Fibroblast of skin of scalp (primary cell): ENCODE measurements at places on chromosomes 5 and 9.

DNA sequence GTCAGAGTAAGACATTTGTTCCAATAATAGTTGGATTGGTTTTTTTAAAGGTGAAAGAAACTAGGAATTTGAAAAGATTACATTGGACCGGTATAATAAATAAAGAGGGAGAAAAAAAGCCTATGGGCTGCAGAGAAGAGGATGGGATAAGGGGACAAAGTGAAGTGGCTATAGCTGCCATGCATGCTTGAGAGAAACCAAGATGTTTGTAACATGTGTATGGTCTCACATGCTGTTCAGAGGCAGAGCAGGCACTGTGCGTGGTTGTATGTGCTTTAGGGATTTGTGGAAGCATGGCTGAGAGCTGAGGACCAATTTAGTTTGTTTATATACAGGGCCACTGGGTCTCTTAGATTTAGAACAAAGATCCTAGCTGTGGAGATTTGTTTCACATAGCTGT is 32.7 kb downstream of the LNPEP start:
- no peak for DNase-seq

DNA sequence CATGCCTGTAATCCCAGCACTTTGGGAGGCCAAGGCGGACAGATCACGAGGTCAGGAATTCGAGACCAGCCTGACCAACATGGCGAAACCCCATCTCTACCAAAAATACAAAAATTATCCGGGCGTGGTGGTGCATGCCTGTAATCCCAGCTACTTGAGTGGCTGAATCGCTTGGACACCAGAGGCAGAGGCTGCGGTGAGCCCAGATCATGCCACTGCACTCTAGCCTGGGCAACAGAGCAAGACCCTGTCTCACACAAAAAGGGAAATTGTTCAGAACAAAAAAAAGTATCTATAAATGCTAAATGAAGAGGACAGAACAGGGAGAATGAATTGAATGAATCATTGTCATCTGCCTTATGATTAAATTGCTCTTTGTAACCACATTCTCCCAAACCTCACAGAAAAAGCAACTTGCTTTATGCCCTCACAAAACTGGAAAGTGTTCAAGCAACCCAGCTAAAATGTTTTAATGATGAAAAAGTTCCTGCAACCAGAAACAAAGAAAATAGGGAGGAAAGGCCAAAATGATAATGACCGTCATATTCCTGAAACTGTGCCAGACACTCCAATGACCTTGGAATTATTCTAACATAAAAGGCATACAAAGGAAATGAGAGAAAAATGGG is 83.7 kb downstream of the SERINC5 start:
- DNase-seq, result no peak

- DNase-seq, result no peak
These were observed 65.9 kb downstream of the GABBR2 start for GRCh38 chr9:98642661-98643312.

GRCh38 chr9:86041311-86041741 is 58.0 kb downstream of the GOLM1 start:
- DNase-seq, result no peak

DNA sequence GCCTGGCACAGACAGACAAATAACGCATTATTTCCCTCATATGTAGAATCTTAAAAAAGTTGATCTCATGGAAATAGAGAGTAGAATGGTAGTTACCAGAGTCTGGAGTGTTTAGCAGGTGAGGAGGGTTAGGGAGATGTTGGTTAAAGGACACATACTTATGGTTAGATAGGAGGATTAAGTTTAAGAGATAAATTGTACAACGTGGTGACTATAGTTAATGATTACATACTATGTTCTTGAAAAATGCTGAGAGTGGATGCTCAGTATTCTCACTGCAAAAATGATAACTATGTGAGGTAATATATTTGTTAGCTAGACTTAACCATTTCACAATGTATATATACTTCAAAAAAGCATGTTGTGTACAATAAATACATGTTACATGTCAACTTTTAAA is 38.0 kb downstream of the CERT1 start:
- no peak for DNase-seq

DNA sequence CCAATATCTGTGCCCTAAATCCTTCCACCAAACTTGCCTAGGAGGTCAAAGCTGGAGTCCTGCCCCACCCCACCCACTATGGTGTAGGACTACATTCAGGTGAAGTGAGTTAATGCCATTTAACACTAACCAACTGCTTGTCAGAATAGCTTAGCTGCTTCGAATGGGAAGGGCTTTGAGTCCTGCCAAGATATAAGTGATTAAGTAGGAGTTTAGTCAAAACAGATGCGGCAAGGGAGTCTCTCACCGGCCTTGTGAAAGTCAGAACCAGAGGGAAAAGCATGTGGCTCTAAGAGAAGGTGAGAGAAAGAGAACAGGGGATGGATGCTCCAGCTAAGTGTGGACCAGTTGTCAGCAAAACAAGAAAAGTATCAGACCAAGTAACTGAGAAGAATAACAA is 132.6 kb downstream of the SPOCK1 start:
- no peak for DNase-seq

- DNase-seq, result no peak
These were observed 125.8 kb upstream of the KLF4 start for GRCh38 chr9:107615321-107615720.

DNA sequence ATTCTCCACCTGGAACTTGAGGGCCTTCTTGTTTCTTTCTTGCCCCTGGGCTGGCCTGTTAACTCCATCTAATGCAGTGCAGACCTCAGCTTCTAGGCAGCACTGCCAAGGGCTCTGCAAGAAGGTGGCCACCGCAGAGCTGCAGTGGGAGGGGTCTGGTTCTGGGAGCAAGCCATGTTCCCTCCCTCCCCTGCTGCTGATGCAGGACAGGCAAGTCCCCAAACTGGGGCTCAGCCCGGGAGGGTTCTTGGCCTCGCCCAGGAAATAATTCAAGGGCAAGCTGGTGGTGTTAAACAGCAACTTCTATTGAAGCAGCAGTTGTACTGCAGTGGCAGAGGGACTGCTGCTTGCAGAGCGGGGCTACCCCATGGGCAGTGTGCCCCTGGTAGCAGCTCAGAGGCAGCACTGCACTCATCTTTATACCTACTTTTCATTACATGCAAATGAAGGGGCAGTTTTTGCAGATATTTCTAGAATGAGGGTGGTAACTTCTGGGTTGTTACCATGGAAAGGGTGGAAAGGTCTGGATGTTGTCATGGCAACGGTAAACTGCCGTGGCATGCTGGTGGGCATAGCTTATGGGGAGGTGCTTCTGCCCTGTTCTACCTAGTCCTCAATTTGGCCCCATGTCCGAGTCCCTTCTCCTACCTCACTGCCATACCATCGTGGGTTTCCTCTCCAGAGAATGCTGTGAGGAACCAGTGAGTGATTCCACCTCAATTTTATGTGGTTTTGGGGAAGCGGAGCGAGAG is 82.1 kb downstream of the WDR41 start:
- no peak for DNase-seq

- DNase-seq, result no peak
These were observed 364.1 kb downstream of the SPOCK1 start for GRCh38 chr5:137134920-137135532.

DNA sequence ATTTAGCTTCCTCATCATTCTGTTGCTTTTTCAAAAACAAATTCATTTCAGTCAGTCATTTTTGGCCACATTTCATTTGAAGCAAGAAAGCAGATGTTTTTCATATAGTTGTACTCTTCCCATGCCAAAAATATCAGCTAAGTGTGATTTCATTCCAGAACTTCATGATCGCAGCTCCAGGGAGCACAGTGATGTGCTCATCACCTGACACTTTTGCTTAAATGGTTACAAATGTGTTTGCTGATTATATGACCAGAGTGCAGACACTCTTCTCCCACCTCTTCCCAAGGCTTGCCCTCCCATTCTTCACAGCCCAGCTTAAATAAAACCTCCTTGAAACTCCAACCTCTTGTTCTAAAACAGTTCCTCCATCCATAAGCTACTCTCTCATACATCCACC is 32.6 kb downstream of the GABRB2 start:
- DNase-seq, result no peak

- DNase-seq, result no peak
These were observed 263.9 kb downstream of the NR3C1 start for GRCh38 chr5:143139585-143139984.

DNA sequence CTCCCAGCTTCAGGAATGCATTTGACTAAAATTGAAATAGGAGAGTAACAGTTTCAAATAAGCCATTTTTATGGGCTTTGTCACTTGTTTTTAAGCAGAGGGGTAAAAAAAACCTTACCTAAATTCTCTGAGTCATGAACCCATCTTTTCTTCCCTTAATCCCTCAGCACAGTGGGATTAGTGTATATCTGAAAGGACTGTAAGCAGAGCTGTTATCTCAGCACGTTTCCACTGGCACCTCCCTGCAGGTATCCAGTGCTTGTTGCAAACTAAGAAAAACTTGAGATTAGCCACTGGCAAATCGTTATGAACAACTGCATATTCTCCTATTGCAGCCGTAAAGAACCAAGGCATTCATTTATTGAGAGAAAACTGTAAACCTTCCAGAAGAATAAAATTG is 872.7 kb downstream of the EFNA5 start:
- DNase-seq, result no peak

- peak; percentile 43 for DNase-seq
These were observed 100.7 kb downstream of the CWC27 start for GRCh38 chr5:64869419-64869818.

GRCh38 chr5:122183098-122183787 is 53.9 kb downstream of the ZNF474 start:
- DNase-seq, result peak; percentile 87

- no peak for DNase-seq
These were observed at the start of gene FCN1 for GRCh38 chr9:134917431-134918373. FCN1 (minus strand) TSS chr9:134917912; CDS start chr9:134917871, 41 bp downstream.
